Fibroblast of skin of scalp (primary cell): ENCODE measurements at places on chromosomes 16 and 17.

- DNase-seq, result no peak
Observed at GRCh38 chr17:67403483-67403882, 26.4 kb downstream of the PITPNC1 start.

DNA sequence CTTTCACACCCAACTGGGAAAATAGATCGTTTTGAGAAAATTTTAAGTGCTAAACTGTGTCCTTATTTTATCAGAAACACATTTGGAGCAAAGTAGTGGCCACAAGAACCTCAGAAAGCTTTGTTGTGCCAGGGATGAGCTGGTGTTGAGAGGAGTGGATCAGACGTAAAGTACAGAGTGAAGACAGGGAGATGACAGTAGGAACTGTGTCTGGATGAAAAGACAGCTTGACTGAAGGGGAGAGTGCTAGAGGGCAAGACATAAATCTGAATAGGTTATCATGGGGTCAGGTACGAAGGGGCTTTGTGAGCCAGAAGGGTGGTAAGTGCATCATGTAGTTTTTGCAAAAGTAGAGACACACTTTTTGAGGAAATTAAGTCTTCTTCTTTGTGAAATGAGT, 39.3 kb upstream of the CARMIL2 start:
- no peak for DNase-seq

DNA sequence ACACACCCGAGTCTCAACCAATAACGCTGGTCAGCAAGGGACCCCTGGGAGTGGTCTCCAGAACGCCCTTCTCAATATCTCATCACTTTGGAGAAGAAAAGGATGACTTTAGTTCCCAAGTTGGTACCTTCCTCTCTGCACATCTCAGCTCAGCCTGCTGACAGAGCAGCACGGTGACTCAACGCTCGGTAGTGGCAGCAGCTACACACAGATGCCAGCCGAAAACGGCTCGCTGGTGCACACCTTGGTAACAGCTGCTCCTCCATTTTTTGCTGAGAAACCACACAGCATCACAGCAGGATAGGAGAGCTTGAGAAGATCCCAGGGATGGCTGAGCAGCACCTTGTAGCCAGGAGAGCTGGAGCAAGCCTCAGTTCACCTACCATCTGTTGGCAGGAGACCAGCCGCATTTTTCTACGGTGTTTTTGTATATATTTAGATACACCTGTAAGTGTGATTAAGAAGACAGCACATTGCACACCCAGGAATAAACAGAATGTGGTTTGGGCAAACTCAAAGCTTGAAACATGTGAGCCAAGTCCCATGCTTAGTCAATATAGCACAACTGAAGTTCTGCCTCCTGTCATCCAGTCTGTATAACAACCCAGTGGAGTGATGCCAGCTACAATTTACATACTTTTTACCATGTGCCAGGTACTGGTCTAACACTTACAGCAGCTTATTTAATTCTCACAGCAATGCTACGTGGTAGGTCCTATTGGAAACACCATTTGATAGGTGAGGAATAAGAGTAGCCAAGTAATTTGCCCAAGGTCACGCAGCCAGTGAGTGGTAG, 83.8 kb upstream of the ERCC4 start:
- DNase-seq, result no peak

GRCh38 chr17:54124456-54124855, 301.7 kb downstream of the KIF2B start:
- DNase-seq, result no peak
